ENCODE measurements at places on chromosomes 2 and 18.

- no peak for DNase-seq
Measured at GRCh38 chr2:128564551-128564950, 245.9 kb upstream of the HS6ST1 start.

DNA sequence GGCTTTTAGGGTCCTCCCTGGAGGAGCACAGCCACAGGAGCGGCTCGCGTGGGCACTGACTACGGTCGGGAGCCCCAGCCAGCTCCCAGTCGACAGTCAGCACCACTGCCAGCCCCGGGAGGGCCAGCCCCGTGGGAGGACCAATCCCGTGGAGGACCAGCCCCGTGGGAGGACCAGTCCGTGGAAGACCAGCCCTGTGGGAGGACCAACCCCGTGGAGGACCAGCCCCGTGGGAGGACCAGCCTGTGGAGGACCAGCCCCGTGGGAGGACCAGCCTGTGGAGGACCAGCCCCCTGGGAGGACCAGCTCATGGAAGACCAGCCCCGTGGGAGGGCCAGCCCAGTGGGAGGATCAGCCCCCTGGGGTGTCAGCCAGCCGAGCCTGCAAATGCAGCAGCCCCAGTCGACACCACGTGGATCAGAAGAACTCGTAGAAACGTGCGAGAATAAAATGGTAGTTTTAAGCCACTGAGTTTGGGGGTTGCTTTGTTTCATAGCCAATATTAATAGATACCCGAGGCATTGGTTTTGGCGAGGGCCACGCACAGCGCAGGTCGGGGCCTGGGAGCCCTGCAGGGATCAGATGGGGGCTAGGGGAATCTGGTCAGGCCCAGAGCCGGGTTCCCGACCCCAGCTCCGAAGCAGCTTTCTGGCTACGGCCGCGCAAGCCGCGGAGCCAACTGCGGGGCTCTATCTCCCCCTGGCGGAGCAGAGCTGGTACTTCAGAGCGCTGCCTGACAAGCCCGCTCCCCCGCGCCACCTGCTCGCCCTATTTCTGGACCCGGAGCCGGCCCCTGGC lies 73.0 kb downstream of the TEX51 start:
- DNase-seq = peak; percentile 64

- DNase-seq = no peak
Measured at GRCh38 chr18:1075322-1075721, 170.7 kb downstream of the ADCYAP1 start.

- peak; percentile 39 for DNase-seq
Measured at GRCh38 chr18:75249672-75250470, 39.3 kb downstream of the TSHZ1 start.

DNA sequence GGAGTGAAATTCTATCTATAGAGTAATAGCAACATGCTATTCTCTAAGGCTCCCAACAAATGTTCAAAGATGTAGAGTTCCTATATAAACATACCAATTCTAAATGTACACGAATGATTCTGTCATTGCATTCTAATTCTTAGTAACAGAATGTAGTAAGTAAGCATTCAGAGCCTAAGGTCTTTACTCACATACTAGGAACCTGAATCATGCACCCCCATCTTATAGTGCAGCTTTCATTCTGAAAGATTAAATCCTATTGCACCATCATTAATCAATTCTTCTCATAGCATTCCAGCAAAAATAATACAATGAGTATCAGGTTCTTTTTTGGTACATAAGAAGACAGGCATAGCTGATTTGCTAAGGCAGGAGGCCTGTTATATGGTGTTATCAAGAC lies 230.0 kb downstream of the NCKAP5 start:
- DNase-seq = no peak

Measured in activated CD4-positive, alpha-beta T cell treated with anti-CD3 and anti-CD28 coated beads, Interleukin-2, amount 10 ng/mL, durations not matched to agents 7 days and 5 days (primary cell).